ENCODE measurements at places on chromosomes 13 and 19. TPM values are rescaled to one million over a fixed set of nuclear protein-coding genes. Genes with fewer than 3 reads are reported as not detected.

DNA sequence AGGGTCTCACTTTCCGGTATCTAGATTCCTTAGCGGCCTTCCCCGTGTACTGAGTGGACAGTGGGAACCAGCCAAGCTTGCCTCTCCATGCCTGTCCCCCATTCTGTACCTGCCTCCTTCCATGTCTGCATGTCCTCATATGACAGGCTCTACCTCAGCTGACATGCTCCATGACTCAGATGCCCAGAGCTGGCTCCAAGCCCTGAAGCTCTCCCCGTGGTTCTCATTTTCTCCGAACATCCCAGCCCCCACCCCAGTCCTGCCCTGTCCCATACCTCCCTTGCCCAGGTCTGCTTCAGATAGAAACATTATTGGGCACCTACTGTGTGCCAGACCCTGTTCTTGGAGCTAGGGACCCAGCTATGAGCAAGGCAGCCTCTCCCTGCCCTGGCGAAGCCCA, 17.1 kb upstream of the SHFL start:
- H3K36me3 ChIP-seq: no peaks in the 10 kb centered on the region
- H3K27me3 ChIP-seq: no peaks in the 10 kb centered on the region
- no peak for DNase-seq
- H3K27ac ChIP-seq: no peak overlapping the region

DNA sequence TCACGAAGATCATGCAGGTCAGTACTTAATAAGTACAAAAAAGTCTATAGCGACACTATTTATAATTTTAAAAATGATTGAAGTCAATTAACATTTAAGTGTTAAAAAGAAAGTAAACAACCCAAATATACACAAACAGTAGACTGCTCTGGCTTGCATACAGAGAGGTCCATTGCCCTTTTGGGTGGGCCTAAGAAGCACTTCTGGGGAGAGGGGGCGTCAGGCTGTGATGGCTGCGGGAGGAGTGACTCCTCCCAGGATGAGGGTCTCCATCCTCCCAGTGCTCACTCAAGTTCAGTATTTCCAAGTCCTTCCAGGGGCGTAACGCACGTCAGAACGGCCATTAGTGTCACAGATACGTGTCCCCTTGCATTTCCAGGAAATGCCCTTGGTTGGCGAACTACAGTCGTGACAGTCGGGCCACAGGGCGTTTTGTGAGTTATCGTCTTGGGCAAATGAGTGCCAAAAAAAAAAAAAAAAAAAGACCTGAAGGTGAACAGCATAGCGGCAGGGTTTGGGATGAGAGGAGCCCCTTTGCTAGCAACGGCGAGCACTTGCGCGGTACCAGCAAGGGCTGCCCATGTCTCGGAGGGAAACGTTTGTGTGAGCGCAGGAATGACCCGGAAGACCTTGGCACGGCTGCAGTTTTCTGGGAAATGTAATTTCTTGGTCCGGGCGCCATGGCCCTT, at the start of gene SCGB2B2:
Gene SCGB2B2 (minus strand): TSS at position 463 of the 689 bp plus-strand sequence. CDS start 82,596 bp downstream, outside the sequence.
- H3K27ac ChIP-seq: peak within 1 kb of the TSS; percentile 80
- peak; percentile 79 for DNase-seq
- H3K27me3 ChIP-seq: no peaks in the 10 kb centered on the region
- peaks cover 6% of the 10 kb centered on the region for H3K36me3 ChIP-seq
- peaks cover 15% of the 10 kb centered on the region for H3K4me1 ChIP-seq
- H3K4me3 ChIP-seq: peak within 1 kb of the TSS; percentile 93

GRCh38 chr19:33345163-33345562, 28.3 kb upstream of the CEBPG start:
- no peaks in the 10 kb centered on the region for H3K36me3 ChIP-seq
- H3K27me3 ChIP-seq: peaks cover 2% of the 10 kb centered on the region
- no peak overlapping the region for H3K4me3 ChIP-seq
- no peak overlapping the region for H3K27ac ChIP-seq

- H3K4me3 ChIP-seq: no peak overlapping the region
- no peak for DNase-seq
- peaks cover 35% of the 10 kb centered on the region for H3K4me1 ChIP-seq
- H3K27ac ChIP-seq: no peak overlapping the region
Measured at GRCh38 chr13:25871389-25872125, 180.3 kb downstream of the SHISA2 start.

The FSD1 gene
- 3.4 TPM for total RNA-seq

The CCNA1 gene
- 4.1 TPM for total RNA-seq

The ADGRE3 gene
- total RNA-seq: not detected

The ZNF541 gene
- total RNA-seq: 0.36 TPM

The GIPR gene
- total RNA-seq: 6.0 TPM

The SEMA6B gene
- 2.3 TPM for total RNA-seq

DNA sequence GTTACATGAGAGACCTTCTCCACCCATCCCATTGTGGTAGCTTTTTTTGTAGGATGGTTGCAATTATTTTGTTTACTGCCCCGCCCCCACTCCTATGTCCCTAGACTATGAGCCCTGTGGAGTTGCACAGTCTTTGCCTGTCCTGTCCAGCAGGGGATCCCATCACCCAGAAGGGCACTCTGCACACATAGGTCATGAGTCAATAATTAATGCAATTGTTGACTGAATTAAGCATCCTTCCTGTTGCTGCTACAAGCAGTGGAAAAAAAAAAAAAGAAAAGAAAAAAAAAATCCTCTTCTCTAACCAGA, 14.2 kb downstream of the C19orf81 start:
- no peaks in the 10 kb centered on the region for H3K36me3 ChIP-seq
- DNase-seq: no peak
- H3K4me1 ChIP-seq: peaks cover under 1% of the 10 kb centered on the region
- H3K27me3 ChIP-seq: peaks cover 4% of the 10 kb centered on the region

DNA sequence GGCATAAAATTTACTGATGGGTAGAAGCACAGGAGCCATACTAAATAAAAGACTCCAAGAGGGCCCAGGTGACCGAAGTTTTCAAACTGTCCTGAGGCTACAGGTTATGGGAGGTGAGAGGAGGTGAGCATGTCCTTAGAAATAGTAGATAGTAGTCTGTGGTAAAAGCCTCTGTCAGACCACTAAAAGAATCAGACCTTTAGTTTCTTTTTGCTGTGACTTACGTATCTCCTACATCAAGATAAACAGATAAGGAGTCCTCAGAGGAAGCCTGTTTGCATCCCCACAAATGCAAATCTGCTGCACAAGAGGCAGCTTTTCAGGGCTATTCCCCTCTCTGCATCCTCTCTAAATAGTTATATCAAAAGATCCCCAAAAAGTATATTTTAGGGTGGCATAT, 711.6 kb upstream of the SLITRK6 start:
- H3K27ac ChIP-seq: no peak overlapping the region
- no peaks in the 10 kb centered on the region for H3K4me1 ChIP-seq
- H3K36me3 ChIP-seq: no peaks in the 10 kb centered on the region
- H3K4me3 ChIP-seq: no peak overlapping the region
- no peaks in the 10 kb centered on the region for H3K27me3 ChIP-seq

DNA sequence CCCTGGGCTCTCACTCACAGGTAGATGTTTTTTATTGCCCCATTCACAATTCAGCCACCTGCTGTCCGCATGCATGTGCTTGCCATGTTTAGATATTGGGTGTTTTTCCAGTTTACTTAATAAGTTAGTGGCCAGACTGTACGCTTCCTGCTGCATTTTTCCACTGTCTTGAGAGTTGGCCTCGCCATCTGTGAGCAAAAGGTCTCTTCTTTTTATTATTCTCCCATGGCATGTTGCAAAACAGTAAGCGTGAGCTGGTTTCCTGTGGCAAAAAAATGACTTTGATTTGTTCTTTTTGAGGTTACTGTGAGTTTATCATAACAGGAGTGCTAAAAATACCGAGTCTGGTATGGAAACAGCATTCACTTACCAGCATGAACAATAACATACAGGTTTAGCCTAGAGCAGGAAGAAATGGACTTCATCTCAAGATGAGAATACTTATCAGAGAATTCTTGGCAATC, 46.0 kb downstream of the SAE1 start:
- H3K27ac ChIP-seq: peak overlapping the region; percentile 58
- peaks cover 55% of the 10 kb centered on the region for H3K4me1 ChIP-seq
- H3K4me3 ChIP-seq: peak overlapping the region; percentile 28

The ZNF492 gene
- total RNA-seq: 0.74 TPM

DNA sequence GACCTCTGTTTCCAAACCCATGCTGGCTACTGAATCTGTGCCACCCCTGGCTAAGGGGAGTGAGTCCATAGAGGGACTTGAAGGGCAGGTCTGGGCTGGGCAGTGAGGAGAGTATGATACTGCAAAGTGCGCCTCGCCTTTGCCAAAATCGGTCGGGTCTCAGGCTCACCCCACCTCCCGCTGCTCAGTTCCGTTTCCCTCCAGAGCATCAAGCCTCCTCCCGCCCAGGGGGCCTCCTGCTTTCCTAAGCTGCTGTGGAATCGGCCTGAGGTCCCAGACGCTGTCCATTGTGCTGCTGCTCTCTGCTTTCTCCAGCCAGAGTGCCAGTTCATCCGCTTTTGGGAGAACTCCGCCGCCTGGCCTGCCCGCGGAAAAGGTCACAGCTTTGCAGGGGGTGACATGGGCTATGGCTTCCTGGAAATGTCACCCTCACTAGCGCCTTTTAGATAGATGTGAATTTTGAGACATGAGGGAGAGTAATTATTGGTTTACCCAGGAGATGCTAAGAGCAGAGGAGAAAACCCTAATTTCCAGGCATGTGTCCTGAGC, 1418.4 kb downstream of the UQCRFS1 start:
- peak; percentile 11 for DNase-seq
- H3K27ac ChIP-seq: peak overlapping the region; percentile 75
- H3K36me3 ChIP-seq: no peaks in the 10 kb centered on the region
- peaks cover 18% of the 10 kb centered on the region for H3K4me1 ChIP-seq
- H3K27me3 ChIP-seq: no peaks in the 10 kb centered on the region
- H3K4me3 ChIP-seq: peak overlapping the region; percentile 92

The SPC24 gene
- 1.9 TPM for total RNA-seq

The PPP1R12C gene
- 142 TPM for total RNA-seq

DNA sequence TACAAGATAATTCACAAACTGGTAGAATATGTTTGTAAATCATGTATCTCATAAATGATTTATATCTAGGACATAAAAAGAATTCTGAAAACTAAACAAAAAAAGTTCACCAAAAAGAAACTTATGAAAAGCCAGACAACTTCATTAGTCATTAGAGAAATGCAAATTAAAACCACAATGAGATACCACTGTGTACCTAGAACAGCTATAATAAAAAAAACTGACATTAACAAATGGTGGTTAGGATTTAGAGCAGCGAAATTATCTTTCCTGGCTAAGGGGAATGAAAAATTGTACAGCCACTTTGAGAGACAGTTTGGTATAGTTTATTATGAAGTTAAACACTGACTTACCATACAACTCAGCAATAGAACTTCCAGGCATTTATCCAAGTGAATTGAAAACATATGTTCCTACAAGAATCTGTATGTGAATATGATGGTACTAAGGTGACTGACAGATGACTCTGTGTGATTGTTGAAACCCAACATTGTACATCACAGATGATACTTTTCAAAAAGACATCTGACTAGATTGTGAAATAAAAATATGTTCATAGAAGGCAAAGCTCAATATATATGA, 41.8 kb downstream of the UGGT2 start:
- no peak overlapping the region for H3K4me3 ChIP-seq

DNA sequence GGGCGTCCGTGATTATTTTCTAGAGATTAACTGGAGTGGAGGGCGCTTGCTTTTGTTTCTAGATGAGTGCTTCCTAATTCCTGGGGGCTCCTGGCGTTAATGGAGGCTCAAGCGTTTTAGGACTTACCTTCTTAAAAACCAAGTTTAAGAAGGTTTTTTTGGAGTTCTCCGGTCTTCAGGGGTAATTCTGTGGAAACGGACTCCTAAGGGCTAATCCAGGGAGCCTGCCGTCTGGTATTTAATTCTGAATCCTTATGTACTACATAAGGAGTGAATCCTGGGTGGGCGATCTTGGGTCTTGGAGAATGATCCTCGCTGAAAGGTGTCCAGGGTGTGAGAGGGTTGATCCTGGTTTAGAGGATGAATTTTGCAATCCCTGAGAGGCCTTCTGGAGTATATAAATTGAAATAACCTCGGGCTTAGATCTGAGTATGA, 357 bp downstream of the RPS11 start:
- peak overlapping the region; percentile 99 for H3K27ac ChIP-seq
- peaks cover 34% of the 10 kb centered on the region for H3K4me1 ChIP-seq
- H3K27me3 ChIP-seq: no peaks in the 10 kb centered on the region
- peak overlapping the region; percentile 97 for H3K4me3 ChIP-seq

GRCh38 chr19:40600570-40601133, 517 bp upstream of the LTBP4 start:
- H3K4me3 ChIP-seq: no peak overlapping the region
- H3K27me3 ChIP-seq: peaks cover 25% of the 10 kb centered on the region
- DNase-seq: no peak
- H3K27ac ChIP-seq: no peak overlapping the region

The POSTN gene
- not detected for total RNA-seq

The THSD8 gene
- 0.80 TPM for total RNA-seq

DNA sequence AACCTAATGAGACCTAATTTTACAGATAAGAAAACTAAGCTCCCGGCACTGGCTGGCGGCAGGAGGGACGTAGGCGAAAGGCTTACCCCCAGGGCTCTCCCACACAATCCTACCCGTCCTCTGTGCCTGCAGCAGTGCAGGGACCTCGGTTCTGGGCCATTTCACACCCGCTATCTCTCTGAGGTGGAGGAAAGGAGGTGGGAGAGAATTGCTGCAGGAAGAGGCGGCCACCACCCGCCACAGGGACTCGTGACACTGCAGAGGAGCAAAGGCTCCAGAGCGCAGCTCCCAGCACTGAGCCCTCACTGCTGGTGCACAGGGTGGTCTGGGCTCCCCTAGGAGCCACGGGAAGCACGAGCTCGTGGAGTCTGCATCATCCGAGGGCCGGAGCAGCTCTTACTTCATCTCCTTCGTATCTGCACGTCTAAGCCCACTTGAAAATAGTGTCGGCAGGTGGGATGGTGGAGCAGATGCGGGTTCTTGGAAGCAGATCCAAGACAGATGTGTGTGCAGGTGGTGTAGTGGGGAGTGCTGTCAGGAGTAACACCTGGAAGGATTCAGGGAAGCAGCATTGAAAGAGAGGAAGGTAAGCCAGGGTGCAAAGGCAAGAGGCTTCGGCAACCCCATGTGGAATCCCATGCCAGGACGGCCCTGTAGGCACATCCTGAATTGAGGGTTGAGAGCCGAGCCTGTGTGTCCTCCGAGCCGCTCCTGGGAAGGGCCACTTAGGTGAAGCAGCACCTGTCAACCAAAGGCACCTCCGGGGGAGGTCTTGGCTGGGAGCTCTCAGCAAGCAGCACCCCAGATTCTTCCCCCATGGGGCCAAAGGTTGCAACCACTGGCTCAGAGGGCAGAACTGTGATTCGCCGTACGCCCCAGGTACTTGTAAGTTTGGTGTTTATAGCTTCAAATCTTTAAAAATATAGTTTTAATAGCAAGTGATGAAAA, 115.8 kb upstream of the SPACA7 start:
- no peaks in the 10 kb centered on the region for H3K36me3 ChIP-seq
- H3K27me3 ChIP-seq: no peaks in the 10 kb centered on the region
- H3K4me1 ChIP-seq: no peaks in the 10 kb centered on the region
- H3K4me3 ChIP-seq: no peak overlapping the region

DNA sequence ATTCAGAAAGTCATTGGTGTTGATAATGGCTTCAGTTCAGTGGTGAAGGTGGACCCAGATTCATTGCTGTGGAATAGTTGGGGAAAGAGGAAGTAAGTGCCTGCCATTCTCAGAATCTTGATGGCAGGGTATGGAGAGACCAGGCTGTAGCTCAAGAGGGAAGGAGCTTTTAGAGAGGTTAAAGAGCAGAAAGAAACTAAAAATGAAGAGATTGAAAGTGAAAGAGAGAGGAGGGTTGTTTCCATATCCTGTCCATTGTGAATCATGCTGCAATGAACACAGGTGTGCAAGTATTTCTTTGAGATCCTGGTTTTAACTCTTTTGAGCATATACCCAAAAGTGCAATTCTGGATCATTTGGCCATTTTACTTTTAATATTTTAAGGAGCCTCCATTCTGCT, 12.5 kb downstream of the GJB6 start:
- H3K4me3 ChIP-seq: no peak overlapping the region
- H3K36me3 ChIP-seq: no peaks in the 10 kb centered on the region
